ENCODE measurements at places on chromosomes 5 and 9. TPM values are rescaled to one million over a fixed set of nuclear protein-coding genes. Genes with fewer than 3 reads are reported as not detected.

DNA sequence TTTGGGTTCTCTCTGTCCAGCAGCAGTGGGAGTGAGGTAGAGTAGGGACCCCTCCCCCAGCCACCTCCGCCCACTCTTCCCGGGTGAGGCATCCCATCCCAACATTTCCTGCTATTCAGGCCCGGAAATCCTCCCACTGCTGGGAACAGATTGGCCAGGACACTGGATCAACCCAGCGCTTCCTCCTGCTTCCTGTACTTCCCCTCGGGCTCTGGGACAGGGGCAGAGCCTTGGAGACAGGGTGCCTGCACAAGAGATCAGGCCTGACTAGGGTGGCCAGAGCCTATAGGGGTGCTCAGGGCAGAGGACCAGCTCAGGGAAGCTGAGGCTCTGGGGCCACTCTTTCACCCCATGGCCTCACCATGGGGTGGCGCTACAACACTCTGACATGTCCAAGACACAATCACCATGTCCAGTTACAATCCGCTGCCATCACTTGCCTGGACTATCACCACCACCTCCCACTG, 14.5 kb downstream of the SH2D3C start:
- no peaks in the 10 kb centered on the region for H3K36me3 ChIP-seq
- no peaks in the 10 kb centered on the region for H3K4me1 ChIP-seq
- H3K4me3 ChIP-seq = no peak overlapping the region
- no peak for DNase-seq
- H3K27me3 ChIP-seq = no peaks in the 10 kb centered on the region

DNA sequence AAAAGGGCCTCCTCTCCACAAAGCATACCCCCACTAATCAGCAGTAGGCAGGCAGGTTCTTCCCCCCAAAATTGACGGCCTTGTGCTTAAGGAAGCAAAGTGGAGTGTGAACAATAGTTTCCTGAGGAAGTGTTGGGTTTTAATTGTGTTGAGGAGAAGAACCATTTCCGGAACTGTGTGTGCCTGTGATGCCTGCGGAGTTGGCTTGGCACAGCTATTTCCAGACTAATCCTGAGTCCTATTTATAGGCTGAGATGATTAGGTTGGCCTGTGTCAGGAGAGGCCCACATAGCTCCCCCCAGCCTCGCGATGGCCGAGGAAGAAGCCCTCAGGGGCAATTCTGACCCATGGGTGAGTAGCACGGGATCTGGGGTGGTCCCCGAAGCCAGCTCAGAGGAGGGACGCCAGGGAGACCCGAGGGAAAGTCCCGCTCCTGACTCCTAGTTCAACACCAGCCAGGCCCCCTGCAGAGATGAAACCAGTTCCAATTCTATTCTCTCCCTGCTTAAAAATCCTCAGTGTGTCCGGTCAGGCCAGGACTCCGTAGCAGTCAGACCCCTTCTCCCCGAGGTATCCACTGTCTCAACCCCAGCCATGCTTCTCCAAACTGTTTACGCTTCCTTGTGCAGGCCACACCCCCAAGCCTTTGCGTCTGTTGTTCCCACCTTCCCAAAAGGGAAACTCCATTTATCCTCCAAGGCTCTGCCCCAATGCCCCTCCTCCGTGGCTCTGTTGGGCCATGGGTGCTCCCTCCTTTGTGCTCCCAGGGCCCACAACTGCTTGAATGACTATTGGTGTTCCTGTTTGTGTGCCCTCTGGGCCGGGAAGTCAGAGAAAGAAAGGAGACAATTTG, 18.1 kb downstream of the GSN start:
- no peak for DNase-seq
- H3K27ac ChIP-seq = peak overlapping the region; percentile 99
- no peaks in the 10 kb centered on the region for H3K36me3 ChIP-seq
- no peaks in the 10 kb centered on the region for H3K27me3 ChIP-seq
- peak overlapping the region; percentile 49 for H3K4me3 ChIP-seq

- DNase-seq = peak; percentile 37
- no peaks in the 10 kb centered on the region for H3K27me3 ChIP-seq
- H3K4me1 ChIP-seq = no peaks in the 10 kb centered on the region
- H3K27ac ChIP-seq = no peak overlapping the region
- no peaks in the 10 kb centered on the region for H3K36me3 ChIP-seq
Observed at GRCh38 chr9:98101868-98102273, 17.2 kb downstream of the TRIM14 start.

GRCh38 chr9:98256756-98257155, 1.3 kb upstream of the TBC1D2 start:
- DNase-seq = no peak
- H3K4me3 ChIP-seq = peak overlapping the region; percentile 91
- no peaks in the 10 kb centered on the region for H3K27me3 ChIP-seq
- H3K36me3 ChIP-seq = no peaks in the 10 kb centered on the region
- H3K4me1 ChIP-seq = peaks cover 7% of the 10 kb centered on the region

GRCh38 chr5:53378190-53378589, 102.2 kb upstream of the FST start:
- no peak for DNase-seq
- no peaks in the 10 kb centered on the region for H3K4me1 ChIP-seq
- no peaks in the 10 kb centered on the region for H3K36me3 ChIP-seq
- no peak overlapping the region for H3K4me3 ChIP-seq

GRCh38 chr5:40150896-40151295, 528.8 kb upstream of the PTGER4 start:
- H3K27ac ChIP-seq = no peak overlapping the region
- no peak overlapping the region for H3K4me3 ChIP-seq
- DNase-seq = no peak

- H3K27ac ChIP-seq = no peak overlapping the region
- DNase-seq = no peak
- no peaks in the 10 kb centered on the region for H3K36me3 ChIP-seq
- no peak overlapping the region for H3K4me3 ChIP-seq
Observed at GRCh38 chr5:73116506-73116905, 3.9 kb upstream of the TMEM171 start.

- no peaks in the 10 kb centered on the region for H3K4me1 ChIP-seq
- H3K27me3 ChIP-seq = no peaks in the 10 kb centered on the region
- H3K4me3 ChIP-seq = no peak overlapping the region
- DNase-seq = no peak
- no peaks in the 10 kb centered on the region for H3K36me3 ChIP-seq
Observed at GRCh38 chr9:114276908-114277821, 45.7 kb upstream of the ORM1 start.

GRCh38 chr5:140312067-140312790, 9.3 kb upstream of the PFDN1 start:
- no peak overlapping the region for H3K4me3 ChIP-seq
- H3K27me3 ChIP-seq = no peaks in the 10 kb centered on the region

DNA sequence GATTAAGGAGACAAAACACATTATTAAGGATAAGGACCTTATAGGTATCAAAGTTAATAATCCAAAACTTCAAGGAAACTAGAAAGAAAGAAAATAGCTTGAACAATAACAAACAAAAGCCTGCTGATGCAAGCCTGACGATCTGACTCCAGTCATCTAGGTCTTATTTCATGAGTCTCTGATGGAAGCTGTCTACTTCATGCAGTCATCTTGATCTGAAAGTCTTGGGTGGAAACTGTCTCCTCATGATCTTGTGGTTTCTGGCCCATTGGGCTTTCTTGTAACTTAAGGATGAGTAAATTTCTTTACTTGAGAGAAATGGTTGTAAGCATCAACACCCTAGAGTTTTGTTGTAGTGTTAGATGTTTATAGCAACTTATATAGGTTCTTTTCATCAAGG, 20.6 kb upstream of the PSIP1 start:
- H3K27ac ChIP-seq = no peak overlapping the region
- H3K27me3 ChIP-seq = no peaks in the 10 kb centered on the region
- H3K36me3 ChIP-seq = no peaks in the 10 kb centered on the region
- DNase-seq = no peak

DNA sequence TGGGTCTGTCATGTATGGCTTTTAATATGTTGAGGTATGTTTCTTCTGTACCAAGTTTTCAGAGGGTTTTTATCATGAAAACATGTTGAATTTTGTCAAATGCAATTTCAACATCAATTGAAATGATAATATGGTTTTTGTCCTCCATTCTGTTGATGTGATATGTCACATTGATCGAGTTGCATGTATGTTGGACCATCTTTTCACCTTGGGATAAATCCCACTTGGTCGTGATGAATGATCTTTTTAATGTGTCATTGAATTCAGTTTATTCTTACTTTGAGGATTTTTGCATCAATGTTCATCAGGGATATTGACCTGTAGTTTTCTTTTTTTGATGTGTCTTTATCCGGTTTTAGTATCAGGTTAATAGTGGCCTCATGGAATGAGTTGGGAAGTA, 288.5 kb downstream of the PJA2 start:
- H3K27ac ChIP-seq = no peak overlapping the region
- no peaks in the 10 kb centered on the region for H3K36me3 ChIP-seq
- H3K27me3 ChIP-seq = no peaks in the 10 kb centered on the region
- H3K4me1 ChIP-seq = no peaks in the 10 kb centered on the region
- H3K4me3 ChIP-seq = no peak overlapping the region

DNA sequence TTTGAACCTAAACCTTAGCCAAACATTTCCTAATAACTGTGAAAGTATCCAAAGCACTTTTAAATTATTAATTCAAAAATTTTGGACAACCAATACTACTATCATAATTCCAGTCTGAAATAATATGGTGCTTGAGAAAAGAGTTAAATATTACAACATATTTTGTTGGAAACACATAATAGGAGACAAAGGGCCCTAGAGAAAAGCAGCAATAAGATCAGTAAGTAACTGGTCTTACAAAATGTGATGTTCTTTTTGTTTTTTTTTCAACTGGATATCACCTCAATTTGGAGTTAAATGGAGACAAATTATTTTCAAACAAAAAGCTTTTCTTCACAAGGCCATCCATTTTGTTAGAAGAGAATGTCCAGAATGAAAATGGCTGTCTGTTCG, 21.1 kb downstream of the SRFBP1 start:
- H3K27ac ChIP-seq = peak overlapping the region; percentile 56
- no peak for DNase-seq
- no peaks in the 10 kb centered on the region for H3K27me3 ChIP-seq
- H3K4me3 ChIP-seq = no peak overlapping the region
- H3K36me3 ChIP-seq = no peaks in the 10 kb centered on the region
- H3K4me1 ChIP-seq = no peaks in the 10 kb centered on the region

GRCh38 chr5:152125661-152126205, 201.1 kb upstream of the GLRA1 start:
- H3K4me3 ChIP-seq = no peak overlapping the region
- no peaks in the 10 kb centered on the region for H3K4me1 ChIP-seq
- no peaks in the 10 kb centered on the region for H3K36me3 ChIP-seq

DNA sequence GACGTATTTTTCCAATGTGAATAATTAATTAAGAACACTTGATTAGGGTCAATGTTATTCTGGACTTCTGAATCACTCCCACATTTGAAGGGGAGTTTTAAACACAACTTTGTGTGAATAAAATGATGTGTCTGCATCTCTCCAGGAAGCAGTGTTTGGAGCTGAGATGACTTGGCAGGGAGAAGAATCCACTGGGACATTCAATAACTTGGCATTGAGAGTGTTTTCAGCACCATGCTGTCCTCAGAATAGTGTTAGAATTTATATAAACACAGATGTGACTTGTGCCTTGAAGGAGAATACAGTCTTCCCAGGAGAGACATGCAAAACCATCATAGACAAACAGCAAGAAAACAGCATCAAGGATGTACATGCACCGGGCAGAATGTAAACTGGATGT, 32.7 kb upstream of the KCNMB1 start:
- no peaks in the 10 kb centered on the region for H3K36me3 ChIP-seq
- DNase-seq = no peak
- H3K4me3 ChIP-seq = no peak overlapping the region

DNA sequence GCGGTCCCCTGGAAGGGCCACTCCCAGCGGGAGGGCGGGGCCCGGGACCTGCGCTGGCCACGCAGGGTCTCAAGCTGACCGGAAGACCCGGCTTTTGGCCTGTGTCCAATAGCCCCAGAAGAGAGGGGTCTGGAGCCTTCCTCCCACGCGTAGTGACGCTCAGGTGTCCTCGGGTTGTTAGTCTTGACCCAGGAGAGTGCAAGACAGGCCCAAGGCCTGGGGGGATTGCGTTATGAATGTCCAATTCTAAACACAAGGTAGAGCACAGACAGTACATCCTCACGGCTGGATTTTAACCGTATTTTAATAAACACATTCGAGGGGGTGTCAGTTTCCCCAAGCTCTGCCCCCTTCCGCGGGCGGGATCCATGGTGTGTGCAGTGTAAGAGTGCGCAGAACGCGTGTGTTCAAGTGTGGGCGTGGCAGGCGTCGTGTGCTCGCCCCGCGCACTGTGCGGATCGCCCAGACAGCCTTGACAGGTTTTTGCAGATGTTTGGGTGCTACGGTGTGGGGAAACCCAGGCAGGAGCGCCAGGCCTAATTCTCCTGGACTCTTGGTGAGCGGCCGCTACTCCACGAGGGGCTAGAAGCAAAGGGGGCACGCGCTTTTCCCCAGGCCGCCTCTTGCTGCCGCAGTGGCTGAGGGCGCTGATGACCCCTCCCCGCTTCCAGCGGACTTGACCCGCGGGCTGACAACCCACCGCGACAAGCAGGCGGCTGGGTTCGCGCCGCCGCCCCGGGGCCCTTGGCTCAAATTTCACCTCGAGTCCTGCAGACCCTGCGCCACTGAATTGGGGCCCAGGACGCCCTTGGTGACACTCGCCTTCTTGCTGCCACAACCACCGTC, 6.1 kb upstream of the DMRT3 start:
- no peaks in the 10 kb centered on the region for H3K4me1 ChIP-seq
- H3K36me3 ChIP-seq = no peaks in the 10 kb centered on the region
- H3K27me3 ChIP-seq = peaks cover 99% of the 10 kb centered on the region
- H3K4me3 ChIP-seq = no peak overlapping the region

DNA sequence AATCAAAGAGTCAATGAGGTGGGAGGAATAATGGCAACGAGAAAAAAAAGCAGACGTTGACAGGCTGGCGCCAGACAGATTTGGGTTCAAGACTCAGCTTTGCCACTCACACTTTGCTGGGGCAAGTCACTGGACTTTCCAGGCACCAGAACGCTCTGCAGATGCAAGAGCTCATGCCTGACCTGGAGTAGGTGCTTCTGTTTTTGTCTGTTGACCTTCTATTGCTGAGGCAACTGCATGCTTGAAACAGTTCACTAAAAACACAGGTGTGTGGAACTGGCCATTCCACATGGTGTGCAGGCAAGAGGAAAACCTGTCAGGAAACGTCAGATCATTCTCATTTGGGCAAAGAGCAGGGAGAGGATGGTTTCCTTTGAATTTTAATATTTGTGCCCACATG, 161.2 kb upstream of the SMIM23 start:
- H3K4me1 ChIP-seq = no peaks in the 10 kb centered on the region
- H3K36me3 ChIP-seq = no peaks in the 10 kb centered on the region
- no peak overlapping the region for H3K27ac ChIP-seq
- no peak overlapping the region for H3K4me3 ChIP-seq
- DNase-seq = no peak

The MYMK gene
- total RNA-seq = not detected

The TEX48 gene
- not detected for total RNA-seq

The PCDHA10 gene
- total RNA-seq = 6.4 TPM

The CEMIP2 gene
- 81.2 TPM for total RNA-seq

The DND1 gene
- 0.88 TPM for total RNA-seq

The FGD3 gene
- total RNA-seq = 10.2 TPM

The FRMD3 gene
- 14.1 TPM for total RNA-seq

The INSYN2B gene
- not detected for total RNA-seq

The DIPK1B gene
- total RNA-seq = 4.8 TPM

The TARS1 gene
- total RNA-seq = 66.5 TPM

The PCDHGC5 gene
- total RNA-seq = 3.3 TPM

The LMX1B gene
- 9.2 TPM for total RNA-seq
